Stimulated activated CD8-positive, alpha-beta memory T cell treated with anti-CD3 and anti-CD28 coated beads, Interleukin-7, amount 100 ng/mL, for 1 hour (primary cell): ENCODE measurements at places on chromosomes 4 and X.

DNA sequence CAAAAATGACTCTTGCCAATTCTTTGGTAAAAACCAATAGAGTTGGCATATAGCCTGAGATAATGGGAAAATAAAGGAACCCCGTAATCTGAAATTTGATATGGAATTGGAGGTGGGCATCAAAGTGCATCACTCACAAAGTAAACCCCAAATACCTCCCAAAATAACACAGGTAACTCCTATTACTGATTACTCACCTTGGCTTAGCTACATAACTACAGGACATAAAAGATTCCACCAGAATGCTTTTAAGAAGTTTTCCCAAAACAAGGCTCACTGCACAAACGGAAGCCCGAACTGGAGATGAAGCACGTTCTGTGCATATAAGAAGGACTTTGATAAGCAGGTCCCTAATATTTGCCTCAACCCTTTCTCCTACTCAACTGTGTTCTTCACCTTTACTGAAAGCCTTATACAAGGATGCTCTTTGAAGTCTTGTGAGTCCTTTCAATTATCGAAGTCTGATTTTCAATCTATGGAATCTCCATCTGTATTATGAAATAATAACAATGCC, 14.6 kb upstream of the ANXA10 start:
- DNase-seq, result no peak

DNA sequence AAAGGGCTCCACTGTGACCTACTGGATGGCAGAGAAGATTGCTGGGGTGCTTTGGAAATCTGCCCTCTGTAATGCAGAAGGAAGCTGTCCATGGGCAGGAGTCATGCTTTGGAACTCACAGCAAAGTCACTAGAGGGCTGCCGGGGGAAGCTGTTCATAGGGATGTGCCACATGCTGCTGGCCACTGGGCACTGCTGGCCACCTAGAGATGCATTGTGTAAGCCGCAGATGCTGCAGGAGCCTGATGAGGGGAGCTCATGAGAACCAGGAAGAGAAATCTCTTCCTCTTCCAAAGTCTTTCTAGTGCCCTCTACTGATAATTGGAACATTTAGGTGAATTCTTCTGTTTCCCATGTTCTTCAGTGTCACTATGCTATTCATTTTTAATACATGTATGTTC, 31.2 kb upstream of the UXT start:
- no peak for DNase-seq

- DNase-seq, result no peak
These were observed 3.5 kb upstream of the SERTM2 start for GRCh38 chrX:111507933-111508332.

DNA sequence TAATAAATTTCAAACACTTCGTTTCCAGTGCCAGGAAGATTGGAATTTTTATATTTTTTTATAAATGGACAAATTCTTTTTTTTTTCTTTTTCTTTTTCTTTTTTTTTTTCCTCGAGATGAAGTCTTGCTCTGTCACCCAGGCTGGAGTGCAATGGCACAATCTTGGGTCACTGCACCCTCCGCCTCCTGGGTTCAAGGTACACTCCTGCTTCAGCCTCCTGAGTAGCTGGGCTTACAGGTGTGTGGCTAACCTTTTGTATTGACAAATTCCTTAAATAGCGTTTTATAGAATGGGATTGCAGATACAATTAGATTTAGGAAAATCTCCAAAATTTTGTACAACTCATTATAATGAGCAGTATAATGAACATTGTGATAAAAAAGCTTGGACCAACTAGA, 328.9 kb downstream of the ARHGAP24 start:
- no peak for DNase-seq

GRCh38 chr4:139988863-139989765, 164.9 kb downstream of the MAML3 start:
- no peak for DNase-seq

DNA sequence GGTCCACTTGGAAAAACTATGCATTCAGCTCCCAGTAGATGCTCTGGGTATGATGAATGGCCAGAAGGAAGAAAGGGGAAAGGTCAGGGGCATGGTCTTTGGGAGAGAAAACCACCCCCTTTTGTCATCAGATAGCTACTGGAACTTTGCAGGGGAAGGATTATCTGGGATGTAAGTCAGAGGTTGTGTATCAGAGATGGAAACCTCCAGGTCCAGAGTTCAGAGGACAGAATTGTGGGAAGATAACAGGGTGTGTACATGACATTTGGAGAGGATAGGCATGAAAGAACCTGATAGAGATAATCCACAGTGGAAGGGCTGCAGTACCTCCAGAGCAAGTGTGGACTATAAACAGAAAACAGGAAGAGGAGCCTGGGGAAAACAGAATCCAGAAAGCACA, 262.7 kb downstream of the SPRY1 start:
- DNase-seq, result no peak

DNA sequence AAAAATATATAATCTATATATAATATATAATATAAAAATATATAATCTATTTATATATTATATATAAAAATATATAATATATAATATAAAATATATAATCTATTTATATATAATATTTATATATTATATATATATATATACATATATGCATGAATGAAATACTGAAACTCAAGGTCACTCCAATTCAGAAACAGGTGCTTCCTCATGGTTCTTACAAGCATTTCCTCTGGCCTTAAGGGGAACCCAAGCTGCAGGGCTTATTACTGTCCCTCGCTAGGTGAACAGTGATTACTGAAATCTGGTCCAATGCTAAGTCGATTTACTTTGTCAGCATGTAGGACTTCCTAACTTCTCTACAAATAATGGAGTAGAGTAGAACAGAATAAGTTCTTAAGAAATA, 174.3 kb downstream of the GPM6A start:
- no peak for DNase-seq

GRCh38 chr4:66639361-66639760, 905.9 kb downstream of the CENPC start:
- no peak for DNase-seq

DNA sequence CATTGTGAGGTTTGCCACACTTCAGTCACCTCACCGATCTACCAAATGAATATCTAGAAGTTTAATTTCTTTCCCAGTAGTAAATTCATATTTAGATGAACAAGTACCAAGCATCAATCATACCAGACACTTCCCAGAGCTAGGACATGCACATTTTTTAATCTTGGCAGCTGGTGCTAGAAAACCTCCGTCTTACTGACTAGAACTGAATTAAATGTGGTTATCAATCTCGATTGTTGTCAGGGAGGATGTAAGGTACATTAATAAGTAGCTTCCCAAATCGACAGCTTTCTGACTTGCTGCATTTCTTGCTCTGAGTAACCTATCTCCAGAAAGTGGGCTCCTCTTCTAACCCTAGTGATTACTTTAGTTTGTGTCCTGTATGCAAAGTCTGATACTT, 34.4 kb downstream of the VEGFC start:
- no peak for DNase-seq

GRCh38 chr4:186934841-186935443, 211.3 kb upstream of the FAT1 start:
- DNase-seq, result no peak

DNA sequence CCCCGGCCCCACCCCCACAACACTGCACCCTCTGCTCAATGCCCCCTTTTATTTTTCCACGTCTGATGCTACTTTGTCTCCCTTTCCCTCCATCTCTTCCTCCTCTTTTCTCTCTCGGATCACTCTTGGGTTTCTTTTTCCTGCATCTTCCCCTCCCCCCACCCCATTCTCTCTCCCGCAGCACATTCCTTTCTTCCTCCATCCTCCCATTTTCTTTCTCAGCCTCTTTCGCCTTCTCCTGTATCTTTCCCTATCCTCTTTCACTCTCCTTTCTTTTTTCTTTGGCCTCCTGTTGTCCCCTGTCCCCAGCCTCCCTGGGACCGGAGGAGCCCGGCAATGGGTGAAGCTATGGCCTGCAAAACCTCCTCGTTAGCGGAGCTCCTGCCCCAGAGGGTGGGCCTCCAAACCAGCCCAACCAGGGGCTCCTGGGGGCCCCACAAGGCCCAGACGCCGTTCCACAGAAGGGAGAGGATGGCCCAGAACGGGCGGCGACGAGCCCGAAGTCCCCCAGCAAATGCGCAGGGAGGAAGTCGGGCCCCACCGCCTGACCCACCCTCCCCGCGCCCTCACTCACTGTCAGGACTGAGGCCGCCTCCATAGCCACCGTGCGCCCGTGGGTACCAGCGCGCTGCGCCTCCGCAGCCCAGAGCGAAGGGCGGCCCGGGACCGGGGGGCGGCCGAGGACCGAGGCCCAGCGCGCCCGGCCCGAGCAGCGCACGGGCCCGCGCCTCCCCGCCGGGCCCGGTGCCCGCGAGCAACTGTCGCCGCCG, 807 bp downstream of the HMX1 start:
- no peak for DNase-seq

DNA sequence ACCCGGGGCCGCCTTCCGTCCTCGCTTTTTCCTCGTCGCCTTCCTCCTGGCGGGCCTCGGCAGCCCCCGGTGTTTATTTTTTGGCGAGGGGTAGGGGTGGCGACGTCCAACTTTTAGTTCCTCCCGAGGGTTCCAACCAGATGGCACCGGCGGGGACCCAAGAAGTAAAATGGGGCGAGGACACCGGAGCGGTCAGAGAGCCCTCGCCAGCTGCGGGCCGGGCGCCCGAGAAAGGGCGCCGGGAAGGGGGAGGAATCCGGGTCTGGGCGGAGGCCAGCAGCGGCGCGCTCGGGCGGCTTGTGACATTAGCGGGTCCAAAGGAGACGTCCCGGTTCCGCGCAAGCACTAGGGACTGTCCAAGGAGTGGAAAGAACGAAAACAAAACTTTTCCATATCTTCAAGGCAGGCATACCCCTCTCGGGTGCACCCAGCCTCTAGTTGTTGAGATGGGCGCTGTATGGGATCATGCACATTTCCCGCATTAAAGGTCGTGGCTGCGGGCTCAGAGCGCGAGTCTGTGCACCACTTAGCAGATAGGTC, 691 bp upstream of the USP46 start:
- no peak for DNase-seq

GRCh38 chrX:10821293-10821692, 200.9 kb upstream of the MID1 start:
- DNase-seq, result no peak

DNA sequence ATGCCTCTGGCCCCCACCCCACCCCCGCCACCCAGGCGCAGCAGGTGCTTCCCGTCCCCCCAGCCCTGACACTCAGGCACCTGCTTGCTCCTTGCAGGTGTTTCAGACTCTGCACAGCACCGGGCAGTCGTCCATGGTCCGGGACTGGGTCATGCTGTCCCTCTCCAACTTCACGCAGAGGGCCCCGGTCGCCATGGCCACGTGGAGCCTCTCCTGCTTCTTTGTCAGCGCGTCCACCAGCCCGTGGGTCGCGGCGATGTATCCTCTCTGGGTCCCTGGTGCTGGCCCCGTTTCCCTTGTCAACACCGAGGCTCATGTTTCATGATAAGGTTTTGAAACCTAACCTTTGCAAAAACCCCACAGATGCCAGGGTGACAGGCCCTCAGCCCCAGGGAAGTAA, 10.2 kb upstream of the MSANTD1 start:
- DNase-seq, result no peak

DNA sequence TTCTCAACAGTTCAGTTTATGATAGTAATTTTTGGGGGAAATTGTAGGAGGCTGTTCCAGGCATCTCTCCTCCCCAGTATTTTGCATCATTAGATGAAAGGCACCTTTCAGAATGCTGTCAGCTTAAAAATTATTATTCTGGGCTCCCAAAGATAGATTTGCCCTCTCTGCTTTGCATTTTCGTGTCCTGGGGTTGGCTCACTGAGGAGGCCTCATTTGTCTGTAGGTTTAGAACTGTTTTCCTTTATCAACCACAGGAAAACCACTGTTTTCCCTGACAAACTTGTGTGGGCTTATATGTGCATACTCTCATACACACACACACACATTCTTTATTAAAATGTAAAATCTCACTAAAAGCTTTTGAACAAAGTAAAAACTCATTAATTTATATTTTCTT, 197.2 kb upstream of the VCX3A start:
- DNase-seq, result no peak

DNA sequence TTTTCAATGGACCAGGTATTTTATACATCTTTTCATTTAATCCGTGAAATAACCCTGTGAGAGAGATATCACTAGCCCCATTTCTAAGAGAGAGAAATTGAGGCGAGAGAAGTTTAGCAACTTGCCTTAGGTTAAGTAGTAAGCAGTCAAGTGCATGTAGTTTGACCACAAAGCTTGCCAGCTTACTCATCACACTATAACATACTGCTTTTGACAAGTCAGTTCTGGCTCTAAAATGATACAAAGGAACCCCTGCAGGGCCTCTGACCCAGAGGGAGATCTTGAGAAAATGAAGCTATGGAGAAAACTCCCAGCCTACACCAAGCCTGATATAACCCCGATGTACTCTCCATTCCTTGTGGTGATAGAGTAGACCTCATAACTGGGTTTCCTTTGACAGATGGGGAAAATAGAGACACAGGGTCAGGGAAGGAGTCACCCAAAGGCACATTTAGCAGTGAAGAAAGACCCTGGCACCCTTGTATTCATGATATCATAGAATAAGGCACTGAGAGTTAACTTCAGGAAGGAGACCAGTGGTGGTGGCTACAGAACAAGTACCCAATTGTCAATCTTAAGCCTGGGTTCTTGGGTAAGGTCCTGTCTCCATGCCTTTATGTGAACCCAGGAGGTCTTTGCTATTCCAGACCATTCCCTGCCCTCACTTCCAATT, 60.2 kb upstream of the MSN start:
- DNase-seq, result no peak

DNA sequence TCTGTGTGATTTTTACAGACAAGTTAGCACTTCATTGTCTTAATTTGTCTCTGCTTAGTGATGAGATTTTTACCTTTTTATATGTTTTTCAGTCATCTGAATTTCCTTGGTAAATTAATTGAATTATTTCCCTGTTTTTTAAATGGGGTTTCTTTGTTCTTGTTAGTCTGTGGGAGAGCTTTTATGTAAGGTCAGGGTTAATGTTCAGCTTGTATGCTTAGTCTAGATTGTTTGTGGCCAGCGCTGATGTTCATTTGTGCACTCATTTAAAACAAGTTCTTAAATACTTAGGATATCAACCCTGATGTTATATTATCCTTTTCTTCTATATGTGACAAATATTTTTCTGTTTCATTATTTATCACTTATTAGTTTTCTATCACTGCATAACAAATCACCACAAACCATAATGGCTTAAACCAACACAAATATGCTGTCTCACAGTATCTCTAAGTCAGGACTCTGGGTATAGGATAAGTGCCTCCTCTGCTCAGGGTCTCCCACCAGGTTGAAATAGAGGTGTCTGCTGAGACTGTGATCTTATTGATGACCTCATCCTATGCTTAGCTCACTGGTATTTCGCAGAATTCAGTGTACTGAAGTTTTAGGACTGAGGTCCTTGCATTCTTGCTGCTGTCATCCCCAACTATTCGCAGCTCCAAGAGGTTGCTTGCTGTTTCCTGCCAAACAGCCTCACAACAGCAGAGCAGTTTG, 53.2 kb downstream of the ATP10D start:
- DNase-seq, result no peak

DNA sequence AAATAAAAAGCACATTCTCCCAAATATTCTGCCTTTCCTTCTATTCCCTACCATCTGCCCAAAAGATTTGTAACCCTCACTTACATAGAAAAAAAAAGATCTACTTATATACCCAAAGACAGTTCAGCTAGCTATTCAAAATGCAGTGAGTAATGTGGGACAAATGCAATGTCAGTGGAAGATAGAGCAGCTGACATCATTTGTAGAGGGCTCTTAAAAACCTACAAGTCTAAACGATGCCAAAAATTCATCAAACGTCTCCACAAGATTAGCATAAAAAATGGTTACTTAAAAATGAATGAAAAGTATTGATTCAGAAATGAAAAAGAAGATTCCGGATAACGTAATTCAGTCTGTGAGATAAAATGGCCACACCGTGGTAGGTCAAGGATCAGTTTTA, 96.5 kb downstream of the ASB9 start:
- DNase-seq, result no peak

GRCh38 chr4:172983014-172983413, 185.6 kb upstream of the GALNT7 start:
- no peak for DNase-seq
